ENCODE measurements at places on chromosomes 7 and 10. TPM values are rescaled to one million over a fixed set of nuclear protein-coding genes. Genes with fewer than 3 reads are reported as not detected.
A peak's percentile ranks its signal among the peaks of the same experiment; 100 is the strongest.

- DNase-seq, result no peak
These were observed 25.5 kb upstream of the TRIL start for GRCh38 chr7:28983396-28984190.

UPK3B gene
- not detected for polyA plus RNA-seq

DNA sequence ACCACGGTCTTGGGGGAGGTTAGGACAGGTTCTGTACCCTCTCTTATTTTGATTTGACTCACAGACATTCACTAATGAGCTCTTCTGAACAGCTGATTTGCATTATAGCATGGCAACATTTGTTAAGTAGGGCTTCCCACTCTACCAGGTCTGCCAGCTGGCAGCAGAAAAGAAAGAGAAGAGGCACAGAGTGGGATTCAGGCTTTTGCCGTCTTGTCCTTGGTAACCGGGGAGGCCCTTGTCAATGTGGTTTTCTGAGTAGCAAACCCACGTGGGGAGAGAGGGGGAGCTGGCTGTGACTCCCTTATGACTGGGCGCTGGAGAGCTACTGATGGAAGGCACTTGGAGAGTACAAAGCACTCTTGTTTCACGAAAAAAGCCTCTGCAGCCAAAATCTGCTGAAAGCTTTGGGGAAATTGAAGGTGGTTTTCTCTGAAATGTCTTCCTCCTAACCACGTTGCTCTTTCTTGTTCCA lies 355.3 kb upstream of the GALNT17 start:
- DNase-seq, result peak; percentile 36

PWWP2B gene
- polyA plus RNA-seq, result 0.92 TPM

DNA sequence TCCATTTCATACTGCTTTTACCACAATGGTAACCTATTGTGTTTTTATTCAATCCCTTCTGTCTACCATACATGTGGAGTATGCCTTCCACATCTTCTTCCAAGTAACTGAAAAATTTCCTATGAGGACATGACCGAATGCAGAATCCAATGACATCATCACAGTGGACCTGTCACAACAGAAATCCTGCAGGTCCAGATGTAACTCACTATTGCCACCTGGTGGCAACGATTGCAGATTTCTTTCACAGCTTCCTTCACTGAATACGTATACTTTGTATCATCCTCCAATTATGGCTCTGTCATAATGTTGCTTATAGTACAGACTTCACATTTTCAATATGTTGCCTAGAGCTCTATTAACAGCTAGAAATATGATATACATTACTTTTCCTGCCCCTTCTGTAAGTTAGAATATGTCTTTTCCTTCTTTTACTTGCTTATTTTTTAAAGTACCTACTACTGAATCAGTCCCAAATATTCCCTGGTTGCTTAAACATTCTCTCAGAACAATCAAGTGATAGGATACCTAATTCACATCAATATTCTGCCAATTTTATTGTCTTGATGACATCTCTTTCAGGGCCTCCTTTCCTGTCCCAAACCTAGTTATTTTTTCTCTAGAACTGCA lies 45.4 kb downstream of the SLC13A1 start:
- DNase-seq, result no peak

- peak; percentile 29 for DNase-seq
These were observed 818.6 kb downstream of the GRID1 start for GRCh38 chr10:85548034-85548433.

CAV2 gene
- polyA plus RNA-seq, result not detected

DNA sequence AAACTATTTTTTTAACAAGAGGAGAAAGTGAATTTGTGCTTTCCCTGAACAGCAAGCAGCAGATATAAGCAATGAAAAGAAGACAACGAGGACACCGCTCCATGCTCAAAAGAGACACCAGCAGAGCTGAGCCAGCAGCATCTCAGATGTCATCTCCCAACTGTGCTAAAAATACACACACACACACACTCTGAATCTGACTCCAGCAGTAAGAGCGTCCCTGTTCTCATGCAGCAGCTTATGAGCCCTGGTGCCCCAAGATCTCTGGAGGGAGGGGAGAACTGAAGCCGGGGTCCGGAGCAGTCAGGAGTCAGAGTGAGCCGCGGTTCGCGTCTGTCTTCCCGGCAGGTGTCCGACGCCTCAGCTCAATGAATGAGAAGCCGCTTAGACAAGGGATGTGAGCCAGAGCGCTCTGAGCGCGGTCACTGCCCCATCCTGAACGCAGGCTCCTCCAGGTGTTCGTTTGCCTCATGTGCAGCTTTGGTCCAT lies 49.2 kb downstream of the SVIL start:
- DNase-seq, result no peak

PAXIP1 gene
- polyA plus RNA-seq, result 0.98 TPM

DNA sequence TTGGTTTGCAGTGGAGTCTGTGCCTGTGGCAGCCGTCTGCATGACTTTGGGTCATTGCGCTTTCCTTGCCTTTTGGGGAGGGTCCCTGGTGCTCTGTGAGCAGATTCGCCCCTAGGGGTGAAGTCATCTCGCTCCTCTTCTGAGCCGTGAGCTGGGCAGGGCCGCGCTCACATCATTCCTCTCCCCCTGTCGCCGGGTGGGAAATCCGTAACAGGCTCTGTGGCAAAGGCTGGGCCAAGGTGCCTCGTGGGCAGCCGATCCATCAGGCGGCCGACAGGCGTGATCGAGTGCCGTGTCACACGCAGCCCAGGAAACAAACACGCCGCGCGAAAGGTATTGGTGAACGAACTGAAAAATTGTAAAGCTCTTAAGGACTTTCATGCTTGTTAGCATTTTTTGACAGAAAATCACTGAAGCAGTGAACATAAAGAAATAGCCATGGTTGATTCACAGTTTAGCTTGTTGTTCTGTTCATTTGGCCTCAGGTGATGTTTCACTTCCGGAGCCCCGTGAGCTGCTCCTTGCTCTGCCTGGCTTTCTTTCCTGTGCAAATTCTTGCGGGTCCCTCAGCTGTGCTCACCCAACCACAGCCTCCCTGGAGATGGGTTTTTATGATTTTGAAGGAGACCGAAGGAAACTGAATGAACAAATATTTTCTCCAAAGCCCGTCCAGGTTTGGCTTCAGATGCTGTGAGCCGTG lies 122.1 kb downstream of the NKX6-2 start:
- no peak for DNase-seq

DNA sequence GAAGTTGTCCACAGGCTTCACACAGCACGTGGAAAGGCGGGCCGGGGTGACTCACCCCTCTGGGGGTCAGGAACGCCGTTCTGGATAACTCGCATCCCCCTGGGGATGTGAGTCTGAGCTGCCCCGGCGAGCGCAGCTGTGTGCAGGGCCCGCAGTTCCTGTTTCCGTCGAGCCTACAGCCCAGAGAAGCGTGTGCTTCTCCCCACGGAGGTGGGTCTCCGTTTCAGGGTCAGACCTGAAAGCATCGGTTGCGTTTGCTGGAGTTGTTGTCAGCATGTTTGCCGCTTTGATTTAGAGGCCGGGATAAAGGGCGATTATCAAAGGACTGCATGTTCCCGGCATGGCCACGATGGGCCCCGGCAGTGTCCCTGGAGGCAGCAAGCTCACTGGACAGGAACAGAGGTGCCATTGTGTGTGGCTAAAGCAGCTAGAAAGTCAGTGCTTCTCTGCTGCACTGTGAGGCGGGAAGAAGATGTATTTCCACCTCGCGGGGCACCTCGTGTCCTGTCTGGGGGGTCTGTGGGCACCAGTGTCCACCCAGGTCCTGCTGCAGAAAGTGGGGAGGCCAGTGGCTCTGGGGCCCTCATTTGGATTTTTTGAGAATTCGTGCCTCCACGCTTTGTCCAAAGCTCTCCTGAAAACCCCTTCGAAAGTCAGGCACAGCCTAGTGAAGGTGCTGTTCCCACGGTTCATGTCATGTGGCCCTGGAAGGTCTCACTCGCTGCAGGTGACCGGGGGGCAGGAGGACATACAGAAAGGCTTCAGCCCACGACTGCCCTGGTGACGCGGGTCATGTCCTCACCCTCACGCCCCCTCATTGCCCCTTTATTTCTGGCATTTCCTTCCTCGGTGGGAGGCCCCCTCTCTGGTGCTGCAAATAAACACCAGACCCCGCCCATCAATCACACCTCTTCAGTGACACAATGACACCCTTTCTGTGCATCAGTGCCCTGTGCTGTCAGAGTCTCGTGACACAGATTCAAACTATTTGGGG lies 27.4 kb upstream of the GDI2 start:
- no peak for DNase-seq

PNLIPRP3 gene
- polyA plus RNA-seq, result not detected

ELFN1 gene
- not detected for polyA plus RNA-seq

GRCh38 chr7:148575640-148576411 lies 14.7 kb upstream of the C7orf33 start:
- DNase-seq, result peak; percentile 67

FBXO24 gene
- 0.36 TPM for polyA plus RNA-seq

DNA sequence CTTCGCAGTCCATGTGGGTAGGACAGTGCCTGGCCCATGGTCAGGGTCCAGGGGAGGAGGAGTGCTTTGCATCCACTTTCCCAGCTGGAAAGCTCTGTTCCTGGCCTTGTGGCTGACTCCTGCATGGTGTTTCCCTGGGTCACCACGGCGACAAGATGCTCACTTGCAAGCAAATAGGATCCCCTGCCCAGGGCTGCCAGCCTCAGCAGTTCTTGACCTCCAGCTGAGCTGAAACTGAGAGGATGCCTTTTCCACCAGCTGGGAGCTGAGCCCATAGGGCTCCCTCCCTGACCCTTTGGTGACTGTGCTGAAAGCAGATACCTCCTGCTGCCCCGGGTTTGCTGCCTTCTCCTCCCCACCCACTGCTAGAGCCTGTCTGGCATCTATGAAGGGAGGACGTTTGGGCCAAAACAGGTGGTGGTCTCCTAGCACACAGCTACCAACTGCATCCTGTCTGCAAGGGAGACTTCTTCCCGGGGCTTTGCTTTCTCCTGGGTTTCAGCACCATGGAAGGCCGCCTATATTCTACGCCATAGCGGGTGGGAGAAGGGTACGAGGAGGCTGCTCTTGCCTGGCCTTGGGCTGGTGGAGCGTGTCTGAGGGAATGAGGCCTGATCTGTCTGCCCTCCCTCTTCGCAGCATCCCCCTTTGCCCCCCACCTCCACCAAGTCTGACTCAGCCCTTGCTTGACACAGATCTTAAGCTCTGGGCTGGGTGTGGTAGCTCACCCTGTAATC lies 34.4 kb downstream of the UBTD1 start:
- DNase-seq, result no peak

NPY4R2 gene
- not detected for polyA plus RNA-seq

GRCh38 chr7:127838816-127839415 lies 186.9 kb downstream of the SND1 start:
- DNase-seq, result no peak

DNA sequence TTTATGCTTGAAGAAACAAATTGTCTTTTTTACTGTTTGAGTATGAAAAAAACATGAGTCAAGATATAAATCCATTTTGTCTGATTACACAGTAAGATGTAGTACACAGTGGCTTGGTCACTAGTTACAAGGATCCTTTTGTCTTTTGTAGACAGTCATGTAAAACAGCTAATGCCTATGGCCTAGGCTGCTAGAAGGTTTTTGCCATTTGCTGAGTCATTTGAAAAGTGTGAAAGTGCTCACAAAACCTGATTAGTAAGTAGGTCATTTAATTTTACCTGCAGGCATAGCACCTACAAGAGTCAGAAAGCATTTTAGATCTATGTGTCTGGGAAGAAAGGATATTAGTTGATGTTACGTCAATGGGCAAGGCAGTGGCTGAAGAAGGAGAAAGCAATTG lies 819.4 kb downstream of the MAGI2 start:
- no peak for DNase-seq

DNA sequence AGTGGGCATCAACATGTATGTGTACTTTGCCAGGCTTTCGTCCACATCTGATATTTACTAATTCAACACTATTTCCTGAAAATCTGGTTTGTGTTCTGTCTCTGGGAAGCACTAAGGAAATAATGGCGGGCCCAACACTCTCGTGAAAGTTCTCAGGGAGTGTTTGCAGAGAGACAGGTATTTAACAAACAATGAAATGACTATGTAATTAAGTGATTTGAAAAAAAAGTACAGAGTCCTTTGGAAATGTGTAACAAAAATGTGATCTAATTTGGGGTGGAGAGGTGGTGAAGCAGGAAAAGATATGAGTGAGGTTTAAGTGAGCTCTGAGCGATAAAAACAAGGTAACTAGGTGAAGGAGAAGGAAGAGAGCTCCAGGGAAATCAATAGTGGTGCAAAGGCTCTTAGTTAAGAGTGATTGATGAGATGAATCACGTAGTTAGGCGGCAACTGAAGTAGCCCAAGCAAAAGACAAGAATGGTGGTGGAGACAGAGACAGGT lies 95.3 kb upstream of the DNAJB12 start:
- no peak for DNase-seq

DNA sequence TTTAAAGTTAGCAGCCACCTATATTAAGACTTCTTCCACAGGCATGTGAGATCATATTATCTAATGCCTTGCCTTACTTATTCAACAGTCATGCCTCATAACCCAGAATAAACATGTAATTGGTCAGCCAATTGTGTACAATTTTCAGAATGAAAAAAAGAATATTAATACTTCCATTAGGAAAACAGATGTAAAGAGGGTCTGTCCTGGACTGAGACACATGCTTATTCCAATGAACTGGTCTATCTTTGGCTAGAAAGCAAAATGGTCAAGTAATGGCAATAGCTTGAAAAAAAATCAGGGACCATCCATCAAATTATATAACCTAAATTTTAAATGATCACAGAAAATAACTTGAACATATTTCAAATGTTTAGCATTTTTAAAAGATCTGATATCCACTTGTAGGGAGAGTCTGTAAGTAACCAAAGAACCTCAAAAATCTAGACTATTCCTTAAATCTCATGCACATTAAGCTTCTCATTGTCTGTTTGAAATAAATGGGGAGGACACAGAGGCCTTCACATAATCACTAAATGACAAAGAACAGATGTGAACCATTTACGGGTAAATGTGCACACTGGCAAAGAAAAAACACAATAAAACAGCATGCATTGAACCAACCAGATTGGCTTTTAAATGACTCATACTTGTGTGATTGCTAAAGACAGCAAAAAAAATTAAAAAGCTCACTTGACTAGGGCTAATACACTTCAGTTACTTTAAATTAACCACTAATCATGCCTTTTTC lies 568.8 kb upstream of the PCDH15 start:
- DNase-seq, result no peak

NAT16 gene
- not detected for polyA plus RNA-seq

- peak; percentile 8 for DNase-seq
These were observed 13.4 kb downstream of the AGAP3 start for GRCh38 chr7:151099486-151100211.

GRCh38 chr7:112022128-112022527 lies 184.1 kb downstream of the DOCK4 start:
- DNase-seq, result no peak

ELMO1 gene
- polyA plus RNA-seq, result 99.4 TPM

- DNase-seq, result no peak
These were observed 60.9 kb downstream of the MAD1L1 start for GRCh38 chr7:2171855-2172254.

SLIT1 gene
- 0.05 TPM for polyA plus RNA-seq

CXCL12 gene
- polyA plus RNA-seq, result not detected

NPC1L1 gene
- not detected for polyA plus RNA-seq

- DNase-seq, result no peak
These were observed 1022.6 kb downstream of the LRMDA start for GRCh38 chr10:76453997-76454396.

DNA sequence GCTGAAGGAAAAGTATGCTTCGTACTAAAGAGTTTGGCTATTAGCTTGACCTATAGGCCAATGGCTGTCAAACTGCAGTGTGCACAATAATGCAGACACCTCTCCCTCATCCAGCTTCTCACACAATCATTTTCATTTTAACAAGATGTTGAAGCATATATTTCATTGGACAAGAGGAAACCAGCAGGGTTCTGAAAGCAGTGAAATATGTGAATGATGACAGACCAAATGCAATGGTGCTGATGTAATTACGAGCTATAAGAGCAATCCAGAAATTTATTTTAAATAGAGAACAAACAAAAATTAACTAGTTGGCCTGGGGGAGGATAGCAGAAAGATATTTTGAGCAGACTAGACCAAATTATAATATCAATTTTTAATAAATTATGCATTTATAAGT lies 331.5 kb upstream of the AKR1E2 start:
- no peak for DNase-seq
